T-helper 9 cell (primary cell): ENCODE measurements at places on chromosomes 2 and 18.

DNA sequence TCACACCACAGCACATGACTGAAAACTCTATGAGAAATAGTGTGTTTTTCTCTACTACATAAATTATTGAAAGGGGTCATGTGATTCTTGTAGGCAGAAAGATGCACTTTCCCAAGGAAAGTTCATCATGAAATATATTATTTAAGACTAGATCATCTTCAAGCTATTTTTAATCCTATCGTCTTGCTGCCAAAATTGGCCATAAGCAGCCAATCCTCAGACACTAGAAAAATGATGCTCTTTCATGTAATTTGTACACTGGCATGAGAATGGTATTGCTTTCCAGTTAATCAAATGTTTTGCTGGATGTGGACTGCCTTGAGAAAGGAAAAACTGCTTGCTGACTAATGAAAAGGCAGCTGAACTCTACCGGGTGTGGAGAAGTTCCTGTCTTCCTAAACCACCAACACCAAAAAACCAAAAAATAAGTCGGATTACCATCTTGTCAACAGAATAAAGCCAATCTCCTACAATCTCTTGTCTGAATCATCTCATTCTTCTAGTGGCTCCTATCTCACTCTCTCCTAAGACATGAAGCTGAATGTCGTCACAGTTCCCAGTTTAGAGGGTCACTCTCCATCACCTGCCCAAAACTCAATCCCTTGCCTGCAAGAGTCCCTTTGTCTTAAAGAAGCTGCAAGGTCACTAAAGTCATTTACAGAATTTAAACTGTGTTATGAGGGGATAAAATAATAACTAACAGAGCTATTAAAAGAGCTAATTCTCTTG lies 5.3 kb downstream of the BCL2 start:
- DNase-seq, result no peak

DNA sequence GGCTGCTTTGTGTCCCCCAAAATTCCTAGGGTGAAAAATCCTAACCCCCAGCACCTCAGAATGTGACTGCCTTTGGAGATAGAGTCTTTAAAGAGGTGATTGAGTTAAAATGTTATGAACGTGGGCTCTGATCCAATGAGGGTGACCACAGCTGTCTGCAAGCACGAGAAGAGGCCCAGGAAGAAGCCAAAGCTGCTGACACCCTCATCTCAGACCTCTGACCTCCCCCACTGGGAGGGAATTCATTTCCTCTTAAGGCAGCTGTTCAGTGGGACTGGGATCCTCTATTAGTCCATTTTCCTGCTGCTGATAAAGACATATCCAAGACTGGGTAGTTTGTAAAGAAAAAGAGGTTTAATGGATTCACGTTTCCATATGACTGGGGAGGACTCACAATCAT lies 544.4 kb downstream of the DCDC2C start:
- DNase-seq, result no peak

DNA sequence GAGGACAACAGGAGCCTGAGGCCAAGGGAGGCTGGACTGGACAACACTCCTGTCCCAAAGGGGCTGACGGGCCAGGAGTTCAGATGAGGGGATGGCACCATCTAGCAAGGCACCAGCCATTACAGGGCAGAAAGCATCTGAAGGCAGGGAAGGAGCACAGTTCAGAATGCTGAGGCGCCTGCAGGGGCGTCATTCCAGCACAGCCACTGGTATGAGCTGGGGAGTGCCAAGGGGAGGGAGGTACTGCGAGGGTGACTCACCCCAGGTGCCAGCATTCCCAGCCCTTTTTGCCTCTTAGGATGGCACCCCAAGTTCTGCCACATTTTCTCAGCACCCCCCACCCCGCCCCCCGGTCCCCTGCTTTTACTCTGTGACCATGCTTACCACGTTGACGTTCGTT lies 129.8 kb upstream of the EPAS1 start:
- no peak for DNase-seq

DNA sequence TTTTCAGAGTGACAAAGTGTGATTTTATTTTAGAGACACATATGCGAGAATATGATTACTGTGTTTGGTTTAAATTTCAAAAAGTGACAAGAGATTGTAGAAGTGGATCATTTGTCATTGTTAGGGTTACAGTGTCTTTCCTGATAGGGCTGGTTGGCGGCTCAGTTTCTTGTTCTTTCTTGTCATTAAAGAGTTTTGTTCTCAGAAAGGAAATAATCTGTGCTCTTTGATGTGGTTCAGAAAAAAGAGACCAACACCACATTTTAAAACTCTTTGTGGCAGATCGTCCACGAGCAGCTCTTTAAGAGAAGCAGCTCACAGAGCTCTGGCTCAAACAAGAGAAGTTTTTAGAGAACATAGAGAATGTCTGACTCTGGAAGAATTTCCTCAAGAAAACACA lies 45.6 kb upstream of the ZNF532 start:
- DNase-seq, result no peak

- no peak for DNase-seq
These were observed 206.5 kb upstream of the NT5C1B start for GRCh38 chr2:18795906-18796305.

DNA sequence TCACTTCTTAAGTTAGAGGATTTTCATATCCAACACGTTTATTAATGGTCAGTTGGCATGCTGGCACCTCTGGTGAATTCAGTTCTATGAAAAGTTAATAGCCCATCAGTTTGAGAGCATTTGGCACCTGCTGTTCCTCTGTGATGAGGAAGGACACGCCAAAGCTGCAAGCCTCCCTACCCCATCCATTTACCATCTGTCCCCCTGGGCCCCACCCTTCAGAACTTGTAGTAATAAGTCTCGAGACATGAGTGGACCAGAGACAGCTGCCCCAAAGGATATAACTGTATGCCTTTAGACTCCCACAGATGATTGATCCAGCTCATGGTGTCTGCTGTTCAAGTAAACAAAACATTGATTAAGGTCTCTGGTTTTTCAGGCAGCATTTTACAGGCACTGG lies 6.3 kb downstream of the OST4 start:
- no peak for DNase-seq

DNA sequence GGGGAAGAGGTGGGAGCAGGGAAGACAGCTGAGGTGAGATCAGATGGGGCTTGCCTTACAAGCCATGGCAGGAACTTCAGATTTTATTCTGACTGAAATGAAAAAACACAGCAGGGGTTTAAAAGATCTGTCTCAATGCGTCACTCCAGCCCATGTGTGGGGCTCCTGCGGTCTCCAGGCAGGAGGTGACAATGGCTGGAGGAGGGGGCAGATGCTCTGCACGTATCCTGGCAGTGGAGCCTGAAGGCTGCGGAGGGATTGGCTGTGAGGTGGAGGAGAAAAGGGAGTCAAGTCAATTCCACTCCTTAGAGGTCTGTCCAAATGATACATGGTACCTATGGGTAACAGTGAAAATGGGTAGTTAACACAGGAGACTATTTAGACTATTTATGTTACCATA lies 40.5 kb upstream of the KIDINS220 start:
- DNase-seq, result no peak

GRCh38 chr2:178700136-178700535 lies 107.1 kb downstream of the TTN start:
- DNase-seq, result no peak

DNA sequence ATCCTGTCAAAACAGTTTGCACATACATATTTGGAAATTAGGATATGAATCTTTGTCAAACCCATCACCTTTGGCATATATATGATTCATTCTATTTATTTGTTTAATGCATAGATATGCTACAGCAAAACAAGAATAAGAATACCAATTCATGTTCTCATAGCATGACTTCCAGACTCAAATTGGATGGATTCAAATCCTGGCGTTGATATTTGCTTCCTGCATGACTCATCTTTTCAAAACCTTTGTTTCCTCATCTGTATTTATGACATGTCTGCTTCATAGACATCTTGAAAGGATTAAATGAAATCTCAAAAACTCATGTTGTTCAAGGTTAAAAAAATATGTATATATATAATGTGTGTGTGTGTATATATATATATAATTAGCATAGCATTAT lies 261.3 kb downstream of the MBD5 start:
- DNase-seq, result no peak

DNA sequence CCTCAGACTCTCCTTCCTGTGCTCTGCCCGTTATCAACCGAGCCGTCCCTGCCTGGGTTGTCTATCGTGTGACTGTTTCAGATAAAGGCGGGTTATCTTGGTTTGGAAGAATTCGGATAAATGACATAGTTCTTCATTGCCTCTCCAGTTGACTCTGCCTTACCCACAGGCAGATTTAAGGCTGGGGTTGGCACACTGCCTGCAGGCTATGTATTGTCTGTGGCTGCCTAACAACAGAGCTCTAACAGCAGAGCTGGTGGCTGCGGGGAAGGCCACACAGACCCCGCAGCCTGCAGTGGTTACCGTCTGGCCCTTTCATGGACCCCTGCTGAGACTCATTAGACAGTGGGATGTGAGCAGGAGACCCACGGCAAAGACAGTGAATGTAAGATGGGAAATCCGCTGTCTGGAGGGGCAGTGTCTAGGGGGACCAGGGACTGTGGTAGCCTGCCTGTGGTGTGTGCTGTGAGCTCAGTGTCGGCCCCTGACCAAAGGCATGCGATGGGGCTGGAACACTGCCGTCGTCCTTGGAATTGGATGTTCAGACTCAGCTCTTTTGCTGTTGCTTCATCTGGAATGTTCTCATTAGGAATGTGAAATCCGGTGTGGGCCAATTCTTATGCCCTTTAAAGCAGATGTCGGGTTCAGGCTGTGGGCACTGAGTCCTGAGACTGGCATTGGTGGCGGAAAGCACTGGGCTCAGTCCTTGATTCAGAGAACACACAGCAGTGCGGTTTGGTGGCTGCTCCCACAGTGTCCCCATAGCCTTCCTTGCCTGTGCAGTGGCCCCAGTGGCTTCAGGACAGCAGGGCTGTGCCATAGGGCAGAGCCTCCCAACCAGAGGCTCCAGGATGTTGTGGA lies 44.5 kb downstream of the SH3RF3 start:
- DNase-seq, result no peak

- DNase-seq, result no peak
These were observed 35.2 kb downstream of the FAM228A start for GRCh38 chr2:24210106-24210455.

DNA sequence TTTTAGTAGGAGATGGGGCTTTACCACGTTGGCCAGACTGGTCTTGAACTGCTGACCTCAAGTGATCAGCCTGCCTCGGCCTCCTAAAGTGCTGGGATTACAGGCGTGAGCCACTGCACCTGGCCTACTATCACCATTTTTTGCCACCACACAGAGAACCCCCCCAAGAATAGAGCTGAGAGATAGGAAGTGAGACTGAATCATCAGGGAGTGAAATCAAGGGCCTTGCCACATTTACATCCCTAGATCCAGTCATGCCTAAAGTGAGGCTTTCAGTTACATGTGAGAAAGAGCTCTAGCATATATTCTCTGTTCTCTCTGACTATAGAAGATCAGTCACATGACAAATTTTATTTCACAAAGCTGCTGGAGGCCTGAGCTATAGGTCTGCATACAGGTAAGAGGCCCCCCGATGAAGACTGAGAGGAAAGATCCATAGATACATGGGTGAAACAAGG lies 28.0 kb upstream of the KCMF1 start:
- DNase-seq, result no peak

GRCh38 chr2:70920367-70920715 lies 15.4 kb upstream of the ATP6V1B1 start:
- no peak for DNase-seq
